B cell (primary cell): ENCODE measurements at places on chromosomes 3 and 15.

- no peak for DNase-seq
These were observed 24.2 kb downstream of the DENND4A start for GRCh38 chr15:65767895-65768294.

DNA sequence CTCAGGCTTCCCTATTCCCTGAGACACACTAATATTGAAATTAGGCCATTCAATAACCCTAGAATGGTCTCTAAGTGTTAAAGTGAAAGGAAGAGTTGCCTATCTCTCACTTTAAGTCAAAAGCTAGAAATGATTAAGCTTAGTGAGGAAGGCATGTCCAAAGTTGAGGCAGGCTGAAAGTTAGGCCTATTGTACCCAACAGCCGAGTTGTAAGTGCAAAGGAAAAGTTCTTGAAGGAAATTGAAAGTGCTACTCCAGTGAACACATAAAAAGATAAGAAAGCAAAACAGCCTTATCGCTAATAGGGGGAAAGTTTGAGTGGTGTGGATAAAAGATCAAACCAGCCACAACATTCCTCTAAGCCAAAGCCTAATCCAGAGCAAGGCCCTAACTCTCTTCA lies 117.9 kb upstream of the SPATA12 start:
- no peak for DNase-seq

- no peak for DNase-seq
These were observed 231.6 kb downstream of the CACNA2D3 start for GRCh38 chr3:54353946-54354345.

GRCh38 chr15:49844390-49844789 lies 223.5 kb downstream of the DTWD1 start:
- DNase-seq: no peak

DNA sequence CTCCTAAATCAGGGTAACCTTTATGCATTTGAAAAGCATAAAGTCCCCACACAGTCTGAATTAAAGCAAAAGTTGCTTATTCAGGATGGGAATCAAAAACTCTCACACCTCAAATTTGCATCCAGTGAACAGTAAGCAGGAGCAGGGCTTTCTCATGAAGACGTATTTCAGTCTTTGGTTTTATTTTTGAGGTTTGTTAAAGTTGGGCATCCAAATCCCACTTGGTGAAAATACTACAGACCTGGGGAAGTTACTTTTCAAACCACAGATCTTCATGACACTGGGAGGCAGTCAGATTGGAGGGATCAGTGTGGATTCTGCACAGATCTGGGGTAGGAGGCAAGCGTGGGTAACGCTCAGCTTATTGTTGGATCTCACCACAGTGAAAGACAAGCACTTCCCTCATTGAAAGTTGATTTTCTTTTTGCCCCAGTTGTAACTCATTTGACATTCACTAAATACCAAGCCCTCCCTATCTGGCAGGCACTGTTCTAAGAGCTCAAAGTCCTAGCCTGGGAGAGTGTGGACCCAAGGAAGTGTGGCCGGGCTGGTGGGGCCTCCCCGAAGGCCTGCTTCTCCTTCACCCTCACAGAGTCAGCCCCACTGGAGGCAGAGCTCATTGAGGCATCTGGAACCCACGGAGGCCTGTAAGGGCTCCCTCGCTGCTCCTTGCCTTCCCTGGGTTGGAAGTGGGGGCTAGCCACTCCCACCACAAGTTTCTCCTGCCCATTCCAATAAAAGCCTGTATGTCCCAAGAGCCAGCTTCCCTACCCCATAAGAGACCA lies 783 bp upstream of the ISG20 start:
- peak; percentile 34 for DNase-seq

DNA sequence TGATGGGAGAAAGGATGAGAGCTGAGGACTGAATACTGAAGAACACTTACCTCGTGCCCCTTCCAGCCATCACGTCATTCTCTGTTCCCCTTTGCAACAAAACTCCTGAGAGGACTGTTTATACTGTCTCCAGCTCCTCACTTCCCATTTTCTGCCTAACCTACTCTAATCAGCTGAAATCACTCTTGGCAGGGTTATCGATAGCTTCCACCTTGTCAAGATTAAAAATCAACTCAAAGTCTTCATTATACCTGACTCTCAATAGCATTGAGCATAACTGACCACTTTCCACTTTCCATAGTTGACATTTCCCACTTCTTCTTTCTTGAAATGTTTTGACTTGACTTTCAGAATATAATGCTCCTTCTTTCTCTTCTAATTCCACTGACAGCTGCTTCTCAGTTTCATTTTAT lies 4.3 kb downstream of the BTBD1 start:
- peak; percentile 50 for DNase-seq

GRCh38 chr3:31295150-31295765 lies 237.5 kb upstream of the STT3B start:
- no peak for DNase-seq

DNA sequence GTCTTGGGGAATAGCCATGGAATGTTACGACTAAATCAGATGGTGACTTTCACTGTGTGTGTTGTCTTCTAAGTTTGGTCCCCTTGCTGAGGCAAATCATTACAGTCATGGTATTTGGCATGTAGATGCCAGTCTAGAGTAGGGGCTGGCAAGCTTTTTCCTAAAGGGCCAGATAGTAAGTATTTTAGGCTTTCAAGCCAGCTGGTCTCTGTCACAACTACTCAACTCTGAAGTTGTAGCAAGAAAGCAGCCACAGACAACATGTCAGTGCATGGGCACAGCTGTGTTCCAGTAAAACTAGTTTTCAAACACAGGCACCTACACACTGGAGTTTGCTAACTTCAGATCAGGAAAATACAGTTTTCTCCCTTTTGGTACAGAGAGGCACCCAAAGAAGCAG lies 39.3 kb downstream of the CCR3 start:
- no peak for DNase-seq

DNA sequence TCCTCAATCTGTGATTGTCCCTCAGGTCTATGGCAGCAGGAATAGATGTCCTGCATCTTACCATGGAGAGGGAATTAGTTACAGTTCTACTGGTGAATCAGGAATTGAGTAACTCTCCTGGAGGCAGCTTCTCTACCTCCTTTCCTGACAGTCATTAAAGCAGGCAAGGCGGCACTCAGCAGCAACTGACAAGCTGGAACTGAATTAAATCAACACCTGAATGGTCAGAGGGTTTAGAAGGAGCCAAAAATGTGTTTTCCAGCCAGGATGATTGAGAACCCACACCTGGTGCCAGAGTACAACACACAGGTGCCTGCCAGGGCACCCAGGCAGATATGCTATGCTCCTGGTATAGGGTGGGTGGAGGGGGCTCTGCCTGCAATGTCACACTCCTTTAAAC lies 43.1 kb upstream of the TIPARP start:
- DNase-seq: no peak

DNA sequence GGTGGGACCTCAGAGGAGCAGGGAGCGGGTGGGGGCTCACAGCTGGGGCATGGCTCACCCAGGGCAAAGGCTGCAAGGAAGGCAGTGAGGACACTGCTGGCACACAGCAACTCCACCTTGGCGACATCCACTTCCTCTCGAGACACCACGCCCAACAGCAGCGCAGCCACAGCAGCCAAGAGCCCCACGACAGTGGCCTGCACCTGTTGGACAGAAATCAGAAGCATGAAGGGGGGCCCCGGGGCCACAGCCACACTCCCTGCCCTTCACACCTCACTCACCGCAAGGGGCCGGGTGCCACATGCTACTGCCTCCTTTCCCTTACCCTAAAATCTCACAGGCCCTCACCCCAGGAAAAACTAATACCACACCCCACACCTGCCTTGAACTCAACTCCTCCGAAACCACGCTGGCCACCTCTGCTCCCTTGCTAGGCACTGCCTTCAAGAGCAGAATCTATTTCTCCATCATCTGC lies 57.3 kb downstream of the ROPN1B start:
- peak; percentile 35 for DNase-seq

DNA sequence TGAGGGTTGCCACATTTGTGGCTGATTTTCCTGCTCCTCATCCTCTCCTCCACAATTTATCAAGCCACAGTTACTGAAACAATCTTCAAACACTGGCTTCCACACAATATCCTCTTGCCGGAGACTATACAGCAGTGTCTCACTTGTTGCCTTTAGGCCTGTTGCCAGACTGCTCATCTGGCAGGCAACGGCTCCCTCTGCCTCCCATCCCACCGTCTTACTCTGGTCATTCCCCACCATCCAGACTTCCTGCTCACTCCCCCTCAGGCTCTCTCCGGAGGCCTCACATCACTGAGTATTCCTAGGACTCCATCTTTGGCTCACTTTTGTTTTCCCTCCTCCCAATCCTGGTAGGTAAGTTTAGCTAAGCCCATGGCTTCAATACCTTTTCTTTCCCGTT lies 301.9 kb downstream of the IL20RB start:
- DNase-seq: no peak

GRCh38 chr3:160401291-160402095 lies 2.0 kb downstream of the SMC4 start:
- peak; percentile 46 for DNase-seq

DNA sequence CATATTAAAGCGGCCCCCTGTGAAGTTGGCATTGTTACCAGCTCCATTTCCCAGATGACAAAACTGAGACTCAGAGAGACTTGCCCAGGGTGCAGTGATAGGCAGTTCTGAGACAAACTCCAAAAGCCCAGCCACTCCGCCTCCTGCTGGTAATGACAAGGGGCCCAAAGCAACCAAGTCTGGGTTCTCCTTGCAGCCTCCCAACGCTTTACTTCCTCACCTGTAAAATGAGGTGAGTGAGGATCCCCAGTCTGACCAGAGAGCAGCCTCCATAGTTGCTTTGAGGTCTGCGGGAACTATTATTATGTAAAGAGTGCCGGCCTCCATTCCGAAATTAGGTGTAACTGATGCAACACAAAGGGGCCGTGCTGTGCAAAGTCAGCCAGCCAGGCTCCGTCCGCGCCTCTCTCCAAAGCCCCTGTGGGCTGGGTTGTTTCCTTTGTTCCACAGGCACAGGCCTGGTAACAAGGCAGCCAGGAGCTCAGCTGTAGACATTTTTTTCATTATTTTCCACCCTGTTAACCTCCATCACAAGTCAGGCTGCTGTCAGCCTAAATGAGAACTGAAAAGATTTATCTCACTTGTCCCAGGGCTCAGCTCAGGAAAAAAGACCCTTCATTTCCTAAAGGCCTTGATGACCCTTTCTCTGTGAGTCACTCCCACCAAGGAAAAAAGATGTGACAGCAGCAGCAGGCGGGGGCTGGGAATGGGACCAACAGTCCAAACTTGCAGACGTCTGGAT lies 139.1 kb upstream of the RAD18 start:
- DNase-seq: no peak

GRCh38 chr3:32282578-32283154 lies 44.2 kb downstream of the CMTM8 start:
- no peak for DNase-seq

DNA sequence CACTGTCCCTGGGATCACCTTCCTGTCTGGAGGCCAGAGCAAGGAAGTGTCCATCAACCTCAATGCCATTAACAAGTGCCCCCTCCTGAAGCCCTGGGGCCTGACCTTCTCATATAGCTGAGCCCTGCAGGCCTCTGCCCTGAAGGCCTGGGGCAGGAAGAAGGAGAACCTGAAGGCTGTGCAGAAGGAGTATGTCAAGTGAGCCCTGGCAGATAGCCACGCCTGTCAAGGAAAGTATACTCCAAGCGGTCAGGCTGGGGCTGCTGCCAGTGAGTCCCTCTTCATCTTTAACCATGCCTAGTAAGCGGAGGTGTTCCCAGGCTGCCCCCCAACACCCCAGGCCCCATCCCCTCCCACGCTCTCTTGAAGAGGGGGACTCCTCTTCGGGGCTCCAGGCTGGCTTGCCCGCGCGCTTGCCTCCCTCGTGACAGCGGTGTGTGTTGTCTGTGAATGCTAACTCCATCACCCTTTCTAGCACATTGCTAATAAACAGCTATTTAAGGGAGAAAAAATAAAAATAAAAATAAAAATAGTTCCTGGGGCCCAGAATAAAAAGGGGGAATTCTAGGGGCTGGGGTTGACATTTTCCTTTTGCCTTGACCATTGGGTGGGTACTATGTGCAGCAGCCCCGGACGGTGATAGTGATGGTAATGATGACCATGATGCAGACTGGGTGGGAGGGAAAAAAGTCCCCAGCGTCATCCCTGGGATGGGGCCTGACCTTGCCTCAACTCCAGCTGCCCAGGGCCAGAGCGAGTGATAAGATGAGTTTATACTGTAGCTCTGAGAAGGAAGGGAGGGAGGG lies 3.3 kb upstream of the ALAS1 start:
- no peak for DNase-seq

GRCh38 chr3:53765753-53766152 lies 80.5 kb downstream of the CHDH start:
- no peak for DNase-seq

DNA sequence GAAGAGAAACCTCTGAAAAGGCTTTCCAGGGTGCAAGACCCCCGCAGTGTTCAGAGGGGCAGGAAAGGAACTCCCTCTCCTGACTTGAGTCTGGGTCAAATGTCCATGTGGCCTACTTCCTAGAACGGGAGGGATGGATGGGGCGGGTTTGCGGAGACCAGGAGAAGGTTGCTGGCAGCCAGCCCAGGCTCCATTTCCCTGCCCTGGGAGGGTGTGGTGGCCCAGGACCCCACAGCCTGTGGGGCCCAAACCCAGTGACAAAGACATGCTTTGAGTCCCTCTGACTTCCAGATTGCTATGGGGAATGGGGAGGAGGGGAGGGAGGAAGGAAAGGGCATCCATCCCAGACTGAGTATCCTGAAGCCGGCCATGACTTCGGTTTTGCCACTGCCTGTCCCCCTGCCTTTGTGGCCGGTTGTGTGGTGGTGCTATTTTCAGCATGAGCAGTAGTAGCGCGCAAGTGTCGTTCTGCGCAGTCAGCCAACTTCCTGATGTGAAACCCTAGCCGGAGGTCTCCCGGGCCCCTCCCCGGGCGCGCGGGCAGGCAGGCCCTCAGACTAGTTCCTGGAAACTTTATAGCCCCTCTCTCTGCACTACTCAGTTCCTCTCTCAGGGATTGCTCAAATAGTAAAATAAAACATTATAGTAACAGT lies 24.4 kb downstream of the MAGEF1 start:
- DNase-seq: peak; percentile 62

DNA sequence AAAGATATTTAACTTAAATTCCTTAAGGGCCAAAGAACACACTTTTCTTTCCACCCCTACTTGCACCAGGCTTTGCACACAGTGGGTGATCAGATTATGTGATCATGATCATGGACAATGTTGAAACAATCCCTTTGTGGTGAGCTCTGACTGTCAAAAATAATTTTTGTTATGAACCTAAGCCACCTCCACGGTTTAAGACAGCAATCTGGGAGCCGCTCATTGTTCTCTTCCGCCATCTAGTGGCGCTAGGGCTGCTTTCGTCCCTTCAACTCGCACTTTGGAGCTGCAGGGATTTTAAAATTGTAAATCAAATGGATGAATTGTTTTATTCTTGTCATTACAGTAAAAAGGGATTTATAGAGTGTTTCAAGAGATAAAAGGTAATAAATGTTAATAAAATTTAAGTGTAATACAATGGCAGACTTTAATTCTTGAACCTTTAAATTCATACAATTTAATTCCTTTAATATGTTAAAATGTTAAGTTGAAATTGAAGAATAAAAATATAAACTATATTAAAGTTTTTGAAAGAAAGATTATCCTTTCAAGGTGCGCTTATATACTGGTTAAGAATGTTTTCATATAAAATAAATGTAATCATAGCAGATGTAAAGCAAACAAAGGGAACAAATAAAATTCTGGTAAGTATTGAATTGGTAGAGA lies 45.3 kb upstream of the ARL6 start:
- peak; percentile 68 for DNase-seq
